ENCODE measurements at places on chromosomes 12 and 14. TPM values are rescaled to one million over a fixed set of nuclear protein-coding genes. Genes with fewer than 3 reads are reported as not detected.
A peak's percentile ranks its signal among the peaks of the same experiment; 100 is the strongest.

DNA sequence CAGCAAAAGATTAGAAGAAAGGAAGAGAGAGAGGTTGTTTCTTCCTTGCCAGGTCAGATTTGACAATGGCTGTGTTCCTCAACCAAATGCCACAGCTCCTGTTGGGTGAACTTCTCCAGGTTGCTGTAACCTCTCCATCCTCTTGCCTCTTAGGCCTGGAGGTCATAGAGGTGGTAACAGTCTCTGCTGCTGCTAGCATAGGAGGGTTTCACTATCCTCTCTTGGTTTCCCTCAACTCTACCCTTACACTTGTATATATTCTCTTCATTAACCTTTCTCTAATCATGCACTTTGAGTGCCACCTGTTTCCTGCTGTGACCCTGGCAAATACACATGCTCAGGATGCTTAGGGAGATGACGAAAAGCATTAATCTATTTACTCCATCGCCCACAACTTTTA is 67.7 kb upstream of the HIF1A start:
- no peak for DNase-seq
- H3K27me3 ChIP-seq, result no peaks in the 10 kb centered on the region
- H3K36me3 ChIP-seq, result no peaks in the 10 kb centered on the region
- no peak overlapping the region for H3K27ac ChIP-seq

DNA sequence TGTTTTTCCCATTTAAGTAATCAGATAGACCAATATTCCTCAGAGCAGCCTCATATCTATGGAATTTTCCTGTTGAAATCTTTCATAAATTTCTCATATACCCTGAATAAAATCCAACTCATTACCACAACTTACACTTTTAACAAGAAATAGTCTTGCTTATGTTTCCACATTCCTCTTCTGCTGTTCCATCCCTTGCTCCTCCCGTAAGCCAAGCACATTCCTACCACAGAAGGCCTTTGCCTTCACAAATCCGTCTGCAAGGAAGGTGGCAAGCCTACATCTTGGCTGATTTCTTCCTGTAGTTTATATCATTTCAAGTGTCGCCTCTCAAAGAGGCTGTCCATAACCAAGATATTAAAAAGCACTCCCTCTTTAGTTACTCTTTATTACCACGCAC is 127.7 kb downstream of the C12orf50 start:
- no peak overlapping the region for H3K27ac ChIP-seq
- no peaks in the 10 kb centered on the region for H3K36me3 ChIP-seq
- H3K4me3 ChIP-seq, result no peak overlapping the region
- H3K4me1 ChIP-seq, result no peaks in the 10 kb centered on the region

- H3K4me3 ChIP-seq, result peak within 1 kb of the TSS; percentile 85
- peak; percentile 94 for DNase-seq
- peak within 1 kb of the TSS; percentile 75 for H3K27ac ChIP-seq
These were observed at the start of gene CAMKK2 for GRCh38 chr12:121296618-121297434. Gene CAMKK2, minus strand, starts transcription at chr12:121296709. Its CDS starts 22,183 bp downstream, at chr12:121274526.

GRCh38 chr12:77697126-77697525 is 133.6 kb upstream of the NAV3 start:
- H3K27ac ChIP-seq, result no peak overlapping the region
- no peaks in the 10 kb centered on the region for H3K4me1 ChIP-seq
- H3K36me3 ChIP-seq, result no peaks in the 10 kb centered on the region
- no peak overlapping the region for H3K4me3 ChIP-seq

- DNase-seq, result peak; percentile 32
- no peak overlapping the region for H3K4me3 ChIP-seq
- H3K27ac ChIP-seq, result peak overlapping the region; percentile 89
- no peaks in the 10 kb centered on the region for H3K4me1 ChIP-seq
These were observed 215.4 kb downstream of the PELI2 start for GRCh38 chr14:56333359-56334292.

DNA sequence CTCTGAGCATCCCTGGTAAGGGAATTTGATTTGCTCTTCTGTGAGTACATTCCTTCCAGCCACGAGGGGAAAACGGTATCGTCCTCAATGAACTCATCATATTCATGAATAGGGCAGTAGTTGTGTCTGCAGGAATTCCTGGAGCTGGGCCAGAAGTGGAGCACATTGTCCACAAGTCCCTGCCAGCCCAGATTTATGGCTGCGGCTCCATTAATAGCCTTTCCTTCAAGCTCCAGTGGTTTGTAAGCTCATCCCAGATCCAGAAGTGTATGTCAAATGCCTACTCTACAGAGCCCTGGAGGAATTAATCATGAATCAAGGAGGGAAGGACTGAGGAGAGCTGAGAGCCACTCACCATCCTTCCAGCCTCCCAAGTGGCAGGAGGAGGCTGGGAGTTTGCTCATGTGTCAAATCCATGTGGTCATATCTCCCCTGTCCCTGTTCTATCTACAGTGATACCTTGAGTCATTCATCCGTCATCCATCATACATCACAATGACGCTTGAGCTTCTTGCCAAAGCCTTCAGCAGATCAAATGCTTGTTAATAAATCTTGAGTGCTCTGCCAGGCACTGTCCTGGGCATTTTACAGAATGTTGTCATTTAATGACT is 65.5 kb downstream of the SVOP start:
- H3K4me1 ChIP-seq, result peaks cover 3% of the 10 kb centered on the region
- peak; percentile 4 for DNase-seq
- H3K27ac ChIP-seq, result no peak overlapping the region
- H3K27me3 ChIP-seq, result peaks cover 2% of the 10 kb centered on the region
- no peaks in the 10 kb centered on the region for H3K36me3 ChIP-seq

Gene CIDEB
- 9.6 TPM for total RNA-seq

Gene TMEM229B
- total RNA-seq, result 4.5 TPM

Gene ACOT6
- not detected for total RNA-seq

Gene AQP5
- 7.5 TPM for total RNA-seq
